Activated CD4-positive, alpha-beta T cell treated with anti-CD3 and anti-CD28 coated beads for 48 hours (primary cell): ENCODE measurements at places on chromosomes 12 and 14.

GRCh38 chr14:76472199-76472723 lies 96.3 kb downstream of the ESRRB start:
- DNase-seq = no peak

DNA sequence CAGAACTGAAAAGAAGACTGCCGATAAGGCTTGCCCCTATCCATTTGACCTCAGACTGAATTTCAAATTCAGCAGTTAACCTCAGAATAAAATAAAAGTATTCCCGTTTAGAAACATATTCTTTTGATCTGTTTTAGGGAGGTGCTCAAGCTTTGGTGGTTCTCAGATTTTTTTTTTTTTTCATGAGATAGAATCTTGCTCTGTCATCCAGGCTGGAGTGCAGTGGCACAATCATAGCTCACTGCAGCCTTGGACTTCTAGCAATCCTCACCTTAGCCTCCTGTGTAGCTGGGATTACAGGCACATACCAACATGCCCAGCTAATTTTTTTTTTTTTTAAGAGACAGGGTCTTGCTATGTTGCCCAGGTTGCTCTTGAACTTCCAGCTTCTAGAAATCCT lies 15.5 kb downstream of the AEBP2 start:
- DNase-seq = no peak

DNA sequence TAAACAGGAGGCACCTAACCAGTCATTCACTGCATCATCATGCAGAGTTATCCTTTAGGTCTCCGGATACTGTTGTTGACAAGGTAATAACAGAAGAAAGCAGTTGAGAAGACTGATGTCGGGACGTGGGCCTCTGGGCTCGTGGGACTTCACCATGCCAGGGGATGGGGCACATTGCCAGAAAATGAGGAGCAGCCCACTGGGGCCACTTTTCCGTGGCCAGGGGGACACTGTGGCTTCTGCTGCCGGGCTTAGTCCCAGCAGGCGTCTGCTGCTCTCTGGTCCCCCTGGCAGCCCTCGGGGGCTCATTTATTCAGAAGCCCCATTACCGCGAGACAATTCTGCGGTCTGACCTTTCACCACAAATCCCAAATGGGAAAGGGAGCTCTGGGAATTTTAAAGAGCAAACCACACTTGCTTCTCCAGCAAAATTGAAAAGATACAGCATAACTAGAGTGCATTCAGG lies 201.2 kb downstream of the DAD1 start:
- no peak for DNase-seq

GRCh38 chr12:92627511-92627910 lies 75.3 kb upstream of the PLEKHG7 start:
- no peak for DNase-seq

DNA sequence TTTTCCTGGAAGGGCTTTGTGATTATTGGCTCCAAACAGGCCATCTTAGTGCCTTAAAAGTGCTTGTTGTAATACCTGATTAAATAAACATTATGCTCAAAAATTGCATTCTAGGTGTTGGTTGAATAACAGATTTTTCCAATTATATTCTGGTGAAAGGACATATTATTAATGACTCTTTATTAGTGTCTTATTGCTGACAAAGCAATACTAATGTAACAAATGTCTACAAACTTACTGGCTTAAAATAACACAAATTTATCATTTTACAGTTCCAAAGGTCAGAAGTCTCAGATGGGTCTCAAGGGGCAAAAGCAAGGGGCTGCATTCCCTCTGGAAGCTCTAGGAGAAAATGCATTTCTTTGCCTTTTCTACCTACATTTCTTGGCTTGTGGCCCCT lies 86.9 kb upstream of the CPM start:
- no peak for DNase-seq

- DNase-seq = no peak
Observed at GRCh38 chr12:6952863-6953441, 1.8 kb downstream of the PTPN6 start.

- DNase-seq = peak; percentile 19
Observed at GRCh38 chr14:89941830-89942377, 12.6 kb downstream of the EFCAB11 start.

GRCh38 chr14:56149995-56150394 lies 31.8 kb downstream of the PELI2 start:
- DNase-seq = no peak

- peak; percentile 25 for DNase-seq
Observed at GRCh38 chr12:66269757-66270383, 32.4 kb upstream of the HELB start.

DNA sequence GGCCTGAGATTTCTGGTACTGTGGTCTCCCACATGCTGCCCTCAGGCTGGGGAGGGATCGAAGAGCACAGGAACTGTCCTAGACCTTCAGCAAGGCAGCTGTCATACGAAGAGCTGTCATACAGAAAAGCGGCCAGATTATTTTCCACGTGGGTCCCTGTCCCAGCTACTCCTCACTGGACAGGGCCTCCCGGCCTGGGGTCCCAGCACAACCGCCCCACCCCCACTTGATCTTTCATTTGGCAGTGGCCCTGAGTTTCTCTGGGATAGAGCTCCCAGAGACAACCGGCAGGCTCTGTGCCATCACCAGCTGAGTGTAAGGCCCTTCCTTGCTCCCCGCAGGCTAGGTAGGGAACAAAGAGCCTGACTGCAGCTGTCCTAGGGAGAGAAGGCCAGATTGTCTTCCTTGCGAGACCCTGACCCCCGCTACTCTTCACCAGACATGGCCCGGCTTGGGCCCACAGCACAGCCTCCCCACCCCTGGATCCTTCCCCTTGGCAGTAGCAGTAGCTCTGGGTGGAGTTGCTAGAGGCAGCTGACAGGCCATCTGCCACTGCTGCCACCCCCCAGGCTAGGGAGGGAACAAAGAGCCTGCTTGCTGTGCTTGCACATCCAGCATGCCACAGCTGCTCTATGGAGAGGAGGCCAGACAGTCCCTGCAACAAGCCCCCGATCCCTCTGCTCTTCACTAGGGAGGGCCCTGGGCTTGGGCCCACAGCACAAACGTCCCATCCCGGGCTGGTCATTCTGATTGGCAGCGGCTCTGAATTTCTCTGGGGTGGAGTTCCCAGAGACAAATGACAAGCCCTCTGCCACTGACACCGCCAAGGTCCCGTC lies 3.1 kb upstream of the OR4N2 start:
- DNase-seq = no peak

- no peak for DNase-seq
Observed at GRCh38 chr12:132686825-132687210, 324 bp downstream of the POLE start.

- DNase-seq = peak; percentile 13
Observed at GRCh38 chr14:32934073-32934880, 4.4 kb upstream of the NPAS3 start.

GRCh38 chr14:65334765-65335410 lies 77.6 kb upstream of the FUT8 start:
- no peak for DNase-seq

DNA sequence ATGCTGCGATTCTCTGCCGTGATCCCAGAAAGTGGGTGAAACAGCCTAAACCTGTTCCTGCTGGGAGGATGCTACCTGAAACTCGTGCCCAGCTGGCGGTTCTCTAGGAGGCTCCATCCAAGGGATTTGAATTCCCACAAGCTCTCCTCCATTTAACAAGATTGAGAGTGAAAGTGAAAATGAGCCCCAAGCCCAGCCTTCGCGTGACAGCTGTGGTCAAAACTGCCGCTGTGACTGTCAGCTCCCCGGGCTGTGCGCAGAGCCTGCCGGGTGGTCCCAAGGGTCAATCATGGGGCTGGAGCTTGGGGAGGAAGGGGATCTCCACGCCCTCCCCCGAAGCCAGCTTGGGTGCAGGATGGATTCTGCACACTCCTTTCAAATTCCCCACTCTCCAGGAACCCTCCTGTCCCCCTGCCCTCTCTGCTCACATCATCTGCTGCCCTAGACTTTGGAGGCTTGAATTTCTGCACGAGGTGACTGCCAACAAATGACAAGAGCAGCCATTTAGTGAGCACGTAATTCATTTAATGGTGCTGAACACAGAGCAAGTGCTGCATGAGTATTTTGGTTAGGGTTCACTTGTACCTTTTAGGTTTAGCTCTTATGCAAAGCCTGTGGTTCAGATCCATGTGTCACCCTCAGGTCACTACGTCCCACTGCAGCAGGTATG lies 5.3 kb downstream of the ASB2 start:
- DNase-seq = peak; percentile 82

DNA sequence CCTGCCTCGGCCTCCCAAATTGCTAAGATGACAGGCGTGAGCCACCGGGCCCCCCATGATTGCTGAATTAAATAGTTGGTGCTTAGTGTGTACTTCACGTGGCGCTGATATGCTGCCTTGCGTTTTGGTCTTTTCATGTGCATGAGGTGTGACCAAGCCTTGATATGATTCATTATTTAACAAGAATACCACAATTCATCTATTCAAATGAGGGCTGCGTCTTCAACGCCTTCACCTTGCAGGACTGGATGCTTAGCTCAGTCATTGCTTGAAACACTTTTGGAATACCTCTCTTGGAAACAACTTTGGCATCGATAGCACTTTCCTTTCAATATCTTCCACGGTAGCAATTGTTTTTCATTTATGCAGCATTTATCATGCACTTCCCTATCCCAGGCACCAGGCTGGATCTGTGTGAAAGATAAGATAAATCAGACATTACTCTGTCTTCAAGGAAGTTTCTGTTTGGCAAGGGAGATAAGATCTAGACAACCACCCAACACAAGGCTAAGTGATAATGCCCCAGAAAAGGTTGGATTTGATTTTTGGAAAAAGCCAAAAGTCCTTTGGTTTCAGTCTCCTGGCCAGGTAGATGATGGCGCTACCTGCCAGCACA lies 1.3 kb upstream of the TEAD4 start:
- no peak for DNase-seq
